Mucosa of gallbladder (tissue), 1 donor: ENCODE measurements at places on chromosomes 5 and 9. TPM values are rescaled to one million over a fixed set of nuclear protein-coding genes. Genes with fewer than 3 reads are reported as not detected.

The INSL4 gene
- not detected for total RNA-seq

The SLC25A25 gene
- total RNA-seq = 77.7 TPM

The TAS2R1 gene
- not detected for total RNA-seq

The SYNPO gene
- total RNA-seq = 123 TPM

The ACTBL2 gene
- total RNA-seq = not detected

The CLIC3 gene
- total RNA-seq = 2.2 TPM

The ANKRD20A1 gene
- 3.0 TPM for total RNA-seq

The MAML1 gene
- total RNA-seq = 36.6 TPM

The ELAVL2 gene
- total RNA-seq = 0.23 TPM

The TMC1 gene
- not detected for total RNA-seq

The KCNIP1 gene
- total RNA-seq = 1.5 TPM

The COL5A1 gene
- total RNA-seq = 42.6 TPM
